Skin of body (tissue), 3 donors: ENCODE measurements at places on chromosomes 11 and 22. TPM values are rescaled to one million over a fixed set of nuclear protein-coding genes. Genes with fewer than 3 reads are reported as not detected.

DNA sequence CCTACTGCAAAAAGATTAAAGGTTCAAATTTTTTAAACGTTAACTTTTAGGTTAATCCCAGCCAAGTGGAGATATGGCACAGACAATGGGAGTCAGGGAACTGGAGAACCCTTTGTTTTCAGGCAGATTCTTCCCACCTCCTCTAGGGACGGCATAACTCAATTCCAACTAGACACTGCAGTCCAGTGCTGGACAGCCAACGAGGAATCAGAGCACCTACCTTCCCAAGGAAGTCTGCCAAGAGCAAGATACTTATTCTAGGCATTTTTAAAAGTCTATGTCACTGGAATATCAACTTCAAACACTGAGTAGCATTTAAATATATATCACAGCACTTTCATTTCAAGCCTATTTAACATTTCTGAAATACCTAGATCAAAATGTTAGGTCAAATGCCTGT, 7.3 kb downstream of the CADM1 start:
- DNase-seq = no peak

GRCh38 chr22:43831561-43832392, 19.7 kb upstream of the EFCAB6 start:
- DNase-seq = no peak

XKR3 gene
- total RNA-seq = not detected

GRCh38 chr11:100902454-100903141, 215.5 kb downstream of the ARHGAP42 start:
- DNase-seq = no peak

DNA sequence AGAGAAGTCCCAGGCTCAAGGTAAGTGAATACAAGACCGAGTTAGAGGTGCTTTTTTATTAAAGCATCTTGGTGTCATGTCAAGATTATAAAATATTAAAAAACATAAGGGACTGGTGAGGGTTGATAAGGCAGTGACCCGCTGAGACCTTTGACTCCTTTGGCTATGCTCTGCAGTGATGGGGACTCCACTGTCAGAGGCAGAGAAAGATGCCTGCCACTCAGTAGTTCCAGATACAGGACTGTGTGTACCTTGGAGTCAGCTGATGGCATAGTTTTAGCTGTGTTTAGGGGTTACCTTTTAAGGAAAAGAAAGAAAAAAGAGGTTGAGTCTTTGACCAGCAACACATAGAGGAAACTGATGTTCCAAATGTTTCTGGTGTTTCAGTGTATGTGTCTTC, 40.8 kb downstream of the SHISA8 start:
- DNase-seq = no peak

GRCh38 chr11:96465512-96465911, 75.7 kb downstream of the JRKL start:
- no peak for DNase-seq

GRCh38 chr11:12963051-12963450, 46.1 kb upstream of the RASSF10 start:
- no peak for DNase-seq

- no peak for DNase-seq
These were observed 126.7 kb upstream of the MTMR2 start for GRCh38 chr11:96050435-96051182.

GRCh38 chr11:78995171-78995570, 420.5 kb upstream of the NARS2 start:
- DNase-seq = no peak

DNA sequence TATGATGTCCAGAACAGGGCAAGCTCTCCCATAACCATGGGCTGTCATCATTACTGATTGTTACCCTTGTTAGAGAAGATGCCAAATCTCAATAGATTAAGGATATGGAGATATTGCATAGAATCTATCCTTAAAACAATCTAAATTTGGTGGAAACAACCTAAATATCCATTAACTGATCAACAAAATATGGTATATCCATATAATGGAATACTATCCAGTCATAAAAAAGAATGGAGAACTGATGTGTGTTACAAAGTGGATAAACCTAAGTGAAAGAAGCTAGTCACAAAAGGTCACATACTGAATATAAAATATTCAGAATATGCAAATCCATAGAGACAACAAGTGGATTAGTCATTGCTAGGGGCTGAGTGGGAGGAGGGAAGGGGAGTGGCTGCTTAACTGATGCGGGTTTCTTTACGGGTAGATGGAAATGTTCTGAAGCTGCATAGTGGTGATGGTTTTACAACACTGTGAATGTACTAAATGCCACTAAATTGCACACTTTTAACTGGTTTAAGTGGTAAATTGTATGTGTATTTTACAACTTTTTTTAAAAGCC, 36.1 kb upstream of the SMCO4 start:
- no peak for DNase-seq

DNA sequence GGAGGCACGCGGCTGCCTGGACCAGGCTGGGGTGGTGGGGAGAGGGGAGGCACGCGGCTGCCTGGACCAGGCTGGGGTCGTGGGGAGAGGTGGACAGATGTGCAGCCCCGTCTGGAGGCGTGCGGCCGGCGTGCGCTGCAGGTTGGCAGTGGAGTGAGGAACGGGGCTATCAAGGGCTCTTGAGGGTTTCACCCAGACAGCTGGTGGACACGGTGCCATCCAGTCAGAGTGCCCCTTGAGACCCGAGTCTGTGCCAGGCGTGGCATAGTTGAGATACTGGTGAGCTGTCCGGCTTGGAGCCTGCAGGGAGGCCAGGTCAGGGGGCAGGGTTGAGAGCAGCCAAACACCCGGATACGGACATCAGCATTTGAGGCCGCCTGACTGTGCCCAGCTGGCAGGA, 1.5 kb upstream of the GRAMD4 start:
- no peak for DNase-seq

DNA sequence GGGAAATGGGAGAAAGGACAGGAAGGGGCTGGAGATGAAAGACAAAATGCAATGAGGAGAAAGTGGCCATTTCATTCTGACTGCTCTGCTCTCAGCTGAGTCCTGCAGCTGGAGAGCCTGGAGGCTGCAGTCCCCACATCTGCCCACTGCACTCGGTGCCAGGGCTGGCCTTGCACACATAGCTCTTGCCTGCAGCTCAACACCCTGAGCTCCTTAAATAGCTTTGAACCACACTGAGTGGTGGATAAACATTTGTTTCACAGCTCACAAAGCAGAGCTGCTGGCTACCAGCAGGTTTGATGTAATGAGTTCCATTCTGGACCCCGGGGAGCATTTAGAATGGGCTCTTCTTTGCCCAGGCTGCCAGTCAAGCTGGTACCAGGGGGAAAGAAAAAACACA, 426.1 kb upstream of the CADM1 start:
- no peak for DNase-seq

CNTN5 gene
- total RNA-seq = 3.4 TPM

DNA sequence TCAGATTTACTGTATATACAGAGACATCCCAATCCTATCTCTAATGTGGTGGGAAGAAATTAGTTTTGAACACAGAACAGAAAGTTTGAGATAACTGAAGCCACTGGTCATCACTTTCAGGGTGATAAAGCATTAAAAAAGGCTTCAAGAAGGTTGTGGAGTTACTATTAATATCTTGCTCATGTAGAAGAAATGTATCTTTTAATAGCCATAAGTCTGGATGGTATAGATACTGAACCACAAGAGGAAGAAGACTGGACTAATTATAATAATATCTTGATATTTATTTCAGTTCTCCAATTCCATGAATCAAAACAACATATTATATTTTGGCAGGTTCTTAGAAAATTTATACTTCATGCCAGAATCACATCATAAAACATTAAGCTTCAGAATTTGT, 137.1 kb downstream of the TMEM135 start:
- no peak for DNase-seq

DNA sequence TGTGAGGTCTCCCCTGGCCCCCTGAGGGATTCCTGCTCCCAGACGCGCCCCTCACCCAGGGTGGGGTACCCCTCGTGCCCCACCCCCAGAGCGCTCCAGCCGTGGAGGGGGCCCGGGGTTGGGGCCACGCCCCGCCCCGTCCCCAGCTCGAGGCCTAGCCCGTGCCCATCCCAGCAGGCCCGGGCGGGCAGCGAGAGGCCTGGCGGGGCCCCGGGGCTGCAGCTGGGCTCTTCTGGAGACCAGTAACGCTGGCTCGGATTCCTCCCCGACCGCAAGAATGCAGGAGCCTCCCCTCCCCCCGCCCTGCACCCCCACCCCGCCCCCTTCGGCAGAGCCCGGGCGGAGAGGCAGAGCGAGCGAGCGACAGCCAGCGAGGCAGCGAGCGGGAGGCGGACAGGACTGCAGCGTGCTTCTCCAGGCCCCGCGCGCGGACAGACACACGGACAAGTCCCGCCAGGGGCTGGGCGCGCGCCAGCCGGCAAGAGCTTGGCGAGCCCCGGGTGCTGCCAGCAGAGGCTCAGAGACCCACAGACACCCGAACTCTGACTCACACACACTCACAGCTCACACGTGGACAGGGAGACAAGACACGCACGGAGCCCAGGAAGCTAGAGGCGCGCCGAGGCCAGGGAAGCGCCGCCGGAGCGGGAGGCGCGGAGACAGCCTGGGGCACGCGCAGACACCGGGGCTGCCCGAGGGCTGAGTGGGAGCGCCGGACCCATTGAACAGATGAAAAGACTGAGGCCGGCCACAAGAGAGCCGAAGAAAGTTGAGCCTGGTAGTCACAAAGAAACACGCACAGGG, 15.2 kb downstream of the BCL9L start:
- DNase-seq = peak; percentile 70

DNA sequence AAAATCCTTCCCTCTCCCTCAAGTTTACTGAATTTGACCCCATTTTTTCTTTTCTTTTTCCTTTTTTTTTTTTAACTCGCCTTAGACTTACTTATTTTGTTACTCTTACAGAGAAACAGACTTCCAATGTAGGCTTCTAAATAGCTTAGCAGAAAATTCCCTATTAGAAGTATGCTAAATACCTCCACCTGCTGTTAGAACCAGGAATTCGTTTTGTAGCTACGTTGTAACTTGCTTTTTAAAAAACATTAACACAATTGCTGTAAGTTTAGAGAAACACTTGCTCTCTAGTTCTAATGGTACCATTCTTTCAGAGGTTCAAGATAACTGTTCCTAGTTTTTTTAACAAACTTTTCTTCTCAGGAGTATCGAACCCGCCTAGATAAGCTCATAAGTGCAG, 324.2 kb downstream of the DCDC1 start:
- DNase-seq = no peak

GRCh38 chr11:10319702-10320558, 15.1 kb downstream of the ADM start:
- peak; percentile 43 for DNase-seq

GRCh38 chr22:49973018-49973961, 12.7 kb downstream of the PIM3 start:
- no peak for DNase-seq

GRCh38 chr22:32202539-32203180, 2.2 kb downstream of the RFPL2 start:
- DNase-seq = no peak

DLG2 gene
- total RNA-seq = 13.7 TPM

SCGB1D2 gene
- total RNA-seq = not detected

CD3D gene
- total RNA-seq = 0.59 TPM

- DNase-seq = no peak
These were observed 7.8 kb downstream of the OR8B12 start for GRCh38 chr11:124535552-124536232.

DNA sequence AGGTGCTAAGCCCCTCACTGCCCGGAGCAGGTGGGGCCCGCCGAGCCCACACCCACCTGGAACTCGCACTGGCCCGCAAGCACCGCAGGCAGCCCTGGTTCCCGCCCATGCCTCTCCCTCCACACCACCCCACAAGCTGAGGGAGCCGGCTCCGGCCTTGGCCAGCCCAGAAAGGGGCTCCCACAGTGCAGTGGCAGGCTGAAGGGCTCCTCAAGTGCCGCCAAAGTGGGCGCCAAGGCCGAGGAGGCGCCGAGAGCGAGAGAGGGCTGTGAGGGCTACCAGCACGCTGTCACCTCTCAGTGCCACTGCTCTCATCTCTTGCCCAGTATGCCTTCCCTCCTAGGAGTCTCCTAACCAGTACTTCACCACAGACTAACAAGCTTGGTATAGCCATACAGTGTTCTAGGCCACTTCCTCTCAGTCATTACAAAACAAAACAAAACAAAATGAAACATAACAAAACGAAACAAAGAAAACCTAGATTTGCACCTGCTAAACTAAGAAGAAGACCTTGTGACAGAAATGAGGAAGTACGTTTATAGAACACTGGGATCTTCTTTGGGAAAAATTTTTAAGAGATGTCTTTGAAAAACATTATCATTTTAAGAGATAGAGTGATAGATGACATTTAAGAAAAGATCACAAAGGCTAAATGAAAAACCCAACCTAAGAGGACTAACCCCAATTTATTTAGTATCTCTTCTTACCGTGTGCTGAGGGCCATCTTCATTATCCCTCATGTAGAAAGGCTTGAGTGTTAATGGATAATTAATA, 47.7 kb upstream of the GAB2 start:
- DNase-seq = no peak

- DNase-seq = no peak
These were observed 71.0 kb downstream of the PTPRJ start for GRCh38 chr11:48051217-48051830.

LGALS12 gene
- 33.4 TPM for total RNA-seq

GRCh38 chr11:92141725-92142124, 82.9 kb upstream of the FAT3 start:
- DNase-seq = no peak

DNA sequence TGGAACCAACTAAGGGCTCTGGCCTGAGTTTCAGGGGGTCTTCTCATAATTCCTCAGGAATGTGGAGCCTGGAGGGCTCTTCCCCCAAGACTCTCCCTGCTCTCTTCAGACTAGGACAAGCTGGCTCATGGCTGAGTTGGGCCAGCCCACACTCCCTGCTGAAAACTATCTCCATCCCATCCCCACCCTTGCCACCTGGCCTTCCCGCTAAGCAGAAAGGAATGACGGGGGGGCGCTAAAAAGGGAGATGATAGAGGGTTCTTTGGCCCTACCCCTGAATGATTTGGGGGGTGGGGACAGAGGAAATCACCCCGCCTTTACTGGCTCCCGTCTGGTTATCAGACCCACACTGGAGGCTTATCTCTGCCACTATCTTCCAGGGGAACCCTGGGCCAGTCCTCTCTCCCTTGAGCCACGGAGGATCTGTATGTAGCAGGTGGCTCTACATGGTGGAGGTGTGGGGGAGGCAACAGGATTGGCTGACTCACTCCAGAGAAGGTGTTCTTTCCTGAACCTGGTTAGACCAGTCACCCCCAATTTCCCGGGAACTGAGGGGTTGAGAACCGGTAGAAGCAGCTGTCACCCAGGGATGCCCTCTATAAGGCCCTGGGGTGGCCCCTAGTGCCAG, 5.7 kb downstream of the SMTN start:
- no peak for DNase-seq

DNA sequence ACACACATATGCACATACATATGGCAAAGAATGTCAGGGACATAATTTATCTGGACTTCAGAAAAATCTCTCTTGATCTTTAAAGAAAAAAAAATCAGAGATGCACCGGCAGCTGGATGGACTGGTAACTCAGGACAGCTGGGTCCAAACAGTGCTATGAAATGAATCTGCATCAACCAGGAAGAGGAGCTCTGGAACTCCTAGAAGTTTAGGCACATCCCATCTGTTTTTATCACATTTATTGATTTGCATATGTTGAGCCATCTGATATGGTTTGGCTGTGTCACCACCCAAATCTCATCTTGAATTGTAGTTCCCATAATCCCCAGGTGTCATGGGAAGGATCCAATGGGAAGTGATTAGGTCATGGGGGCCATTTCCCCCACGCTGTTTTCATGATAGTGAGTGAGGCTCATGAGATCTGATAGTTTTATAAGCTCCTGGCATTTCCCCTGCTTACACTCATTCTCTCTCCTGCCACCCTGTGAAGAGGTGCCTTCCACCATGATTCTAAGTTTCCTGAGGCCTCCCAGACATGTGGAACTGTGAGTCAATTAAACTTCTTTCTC, 87.7 kb upstream of the AKIP1 start:
- no peak for DNase-seq

BIRC2 gene
- 66.5 TPM for total RNA-seq

- no peak for DNase-seq
These were observed 139.6 kb upstream of the LMO1 start for GRCh38 chr11:8403310-8403709.
